ENCODE measurements at places on chromosomes 12 and 14.

GRCh38 chr12:109875572-109876131 is 4.7 kb downstream of the GLTP start:
- DNase-seq: no peak

DNA sequence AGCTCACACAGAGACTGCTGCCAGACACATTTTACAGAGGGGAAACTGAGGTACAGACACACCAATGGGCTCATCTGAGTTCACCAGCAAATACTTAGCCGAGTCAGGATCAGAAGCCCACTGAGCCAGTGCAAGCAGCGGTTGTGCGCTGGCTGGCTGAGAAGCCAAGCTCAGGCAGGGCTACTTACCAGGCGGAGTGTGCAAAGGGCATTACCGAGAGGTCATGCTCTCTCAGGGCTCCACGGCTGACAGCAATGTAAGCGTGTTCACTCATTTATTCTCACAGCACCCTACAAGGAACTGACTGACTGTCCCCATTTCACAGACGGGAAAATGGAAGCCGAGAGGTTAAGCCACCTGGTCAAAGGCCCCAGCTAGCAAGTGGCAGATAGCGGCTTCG is 63.7 kb downstream of the RFLNA start:
- no peak for DNase-seq

DNA sequence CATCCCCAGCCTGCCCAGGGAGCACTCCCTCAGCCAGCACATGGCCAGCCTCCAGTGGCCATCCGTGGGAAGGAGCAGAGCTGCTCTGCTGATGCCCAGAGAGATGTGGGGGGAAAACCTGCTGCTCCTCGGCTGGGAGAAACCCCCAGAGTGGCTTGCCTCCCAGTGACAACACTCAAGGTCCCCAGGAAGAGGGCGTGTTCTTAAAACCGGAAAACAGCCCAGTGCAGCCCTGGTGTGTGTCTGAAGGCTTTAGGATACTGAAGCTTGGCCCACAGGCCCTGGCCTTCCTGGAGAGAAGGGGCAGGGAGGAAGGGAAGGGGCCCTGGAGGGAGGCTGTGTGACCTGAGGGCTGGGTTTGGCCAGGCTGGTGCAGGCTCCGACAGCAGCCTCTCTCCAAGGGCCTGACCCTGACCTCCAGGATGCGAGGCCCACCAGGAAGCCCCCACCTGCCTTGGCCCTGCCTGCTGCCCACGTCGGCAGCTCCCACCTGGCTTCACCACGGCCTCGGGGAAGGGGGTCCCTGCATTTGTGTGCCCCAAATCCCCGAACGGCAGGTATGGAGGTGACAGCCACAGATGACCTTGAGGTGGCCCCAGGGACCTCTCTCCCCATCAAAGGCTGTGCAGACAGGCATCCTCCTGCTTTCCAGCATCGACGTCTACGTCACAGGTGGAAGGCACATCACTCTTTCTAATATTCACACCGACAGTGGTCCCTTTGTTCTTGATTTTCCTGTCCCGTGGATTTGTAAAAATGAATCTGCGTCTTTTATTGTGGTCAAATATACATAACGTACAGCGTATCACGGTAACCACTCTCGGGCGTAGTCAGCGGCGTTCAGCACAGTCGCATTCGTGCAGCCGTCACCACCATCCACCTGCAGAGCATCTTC is 190.0 kb upstream of the C14orf180 start:
- DNase-seq: no peak

GRCh38 chr12:45050751-45051571 is at the start of gene DBX2:
Gene DBX2 (minus strand): TSS chr12:45051099. CDS start chr12:45050927, 172 bp downstream.
- DNase-seq: no peak

DNA sequence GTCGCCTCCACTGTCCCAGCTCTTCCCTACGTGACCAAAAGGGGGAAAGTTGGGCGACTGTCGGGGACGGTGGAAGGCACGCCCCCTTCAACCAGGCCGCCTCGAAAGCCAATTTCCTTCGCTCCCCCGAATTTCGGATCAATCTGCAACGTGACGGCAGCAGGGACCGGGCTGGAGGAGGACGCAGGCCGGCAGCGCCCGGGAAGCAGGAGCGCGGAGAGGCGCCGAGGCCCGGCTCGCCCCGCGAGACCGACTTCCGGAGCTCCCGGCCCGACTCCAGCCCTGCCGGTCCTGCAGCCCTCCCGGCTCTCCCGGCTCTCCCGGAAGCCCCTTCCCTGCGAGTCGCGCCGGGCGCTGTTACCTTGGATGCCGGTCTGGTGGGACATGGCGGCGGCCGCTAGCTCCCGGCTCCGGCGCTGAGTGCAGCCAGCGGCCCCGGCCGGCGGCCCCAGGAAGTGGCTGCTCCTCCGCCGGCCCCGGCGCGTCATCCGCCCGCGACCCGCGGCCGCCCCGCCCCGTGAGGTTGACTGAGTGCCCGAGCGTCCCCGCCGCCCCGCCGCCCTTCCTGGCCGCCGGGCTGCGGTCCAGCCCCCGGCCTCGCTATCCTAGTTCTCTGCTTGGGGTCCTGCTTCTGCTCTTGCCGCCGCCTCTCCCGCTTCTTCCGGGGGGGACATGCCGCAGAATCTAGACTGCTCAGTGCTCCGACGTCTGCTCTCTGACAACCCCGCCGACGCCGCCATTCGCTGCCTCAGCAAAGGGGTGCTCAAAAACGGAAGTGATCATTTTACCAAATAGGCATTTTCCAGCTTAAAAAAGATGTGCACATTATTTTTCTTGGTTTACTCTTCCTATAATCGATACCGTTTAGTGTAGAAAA is at the start of gene TWF1:
Gene TWF1 (minus strand): TSS at position 458 of the 877 bp plus-strand sequence. CDS start 72 bp downstream, at position 386.
- peak; percentile 87 for DNase-seq

DNA sequence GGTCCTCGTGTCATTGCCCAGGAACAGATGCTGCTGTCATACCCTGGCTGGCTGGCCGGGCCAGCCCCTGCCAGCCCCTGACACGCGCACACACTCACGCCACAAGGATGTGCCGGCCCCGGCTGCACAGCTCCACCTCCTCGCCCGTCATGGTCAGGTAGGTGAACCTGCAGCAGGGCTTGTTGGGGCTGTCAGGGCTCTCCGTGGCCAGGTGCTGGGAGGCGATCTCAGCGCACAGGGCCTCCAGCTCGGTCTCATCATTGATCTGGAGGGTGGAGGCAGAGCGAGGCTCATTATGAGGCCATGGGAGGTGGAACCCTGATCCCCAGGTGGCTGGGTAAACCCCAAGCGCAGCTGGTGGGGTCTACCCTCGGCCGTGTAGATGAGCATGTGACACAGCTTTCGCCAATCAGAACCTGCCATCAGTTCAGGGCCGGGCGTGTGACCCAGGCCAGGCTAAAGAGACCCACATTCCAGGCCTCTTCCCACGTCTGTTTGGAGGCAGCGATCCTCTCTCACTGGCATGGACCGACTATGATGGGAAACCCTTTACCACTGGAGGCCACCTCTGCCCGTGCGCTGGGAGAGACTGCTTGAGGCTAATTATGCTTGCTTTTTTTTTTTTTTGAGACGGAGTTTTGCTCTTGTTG is 38.8 kb downstream of the TRAFD1 start:
- DNase-seq: no peak

DNA sequence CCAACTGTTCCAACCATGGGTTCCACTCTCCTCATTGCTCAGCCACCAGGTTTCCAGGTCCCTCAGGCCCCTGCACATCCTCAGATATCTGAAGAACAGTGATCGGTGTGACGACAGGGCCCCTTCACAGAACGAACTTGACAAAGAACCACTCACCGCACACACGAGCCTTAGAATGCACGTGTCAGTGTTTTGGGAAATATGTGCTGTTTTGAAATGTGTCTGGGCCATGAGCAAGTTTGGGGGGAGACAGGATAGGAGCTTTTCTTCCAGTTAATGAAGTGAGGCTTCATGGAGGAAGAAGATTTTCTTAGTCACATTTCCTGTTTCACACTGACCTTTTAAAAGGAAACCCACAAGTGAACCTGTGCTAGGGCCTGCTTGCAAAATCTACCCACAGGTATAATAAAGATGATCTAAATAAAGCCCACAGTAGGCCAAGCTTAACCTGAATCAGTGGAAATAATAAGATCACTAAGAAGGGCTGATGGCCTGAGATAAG is 58.6 kb downstream of the ZFP36L1 start:
- no peak for DNase-seq

DNA sequence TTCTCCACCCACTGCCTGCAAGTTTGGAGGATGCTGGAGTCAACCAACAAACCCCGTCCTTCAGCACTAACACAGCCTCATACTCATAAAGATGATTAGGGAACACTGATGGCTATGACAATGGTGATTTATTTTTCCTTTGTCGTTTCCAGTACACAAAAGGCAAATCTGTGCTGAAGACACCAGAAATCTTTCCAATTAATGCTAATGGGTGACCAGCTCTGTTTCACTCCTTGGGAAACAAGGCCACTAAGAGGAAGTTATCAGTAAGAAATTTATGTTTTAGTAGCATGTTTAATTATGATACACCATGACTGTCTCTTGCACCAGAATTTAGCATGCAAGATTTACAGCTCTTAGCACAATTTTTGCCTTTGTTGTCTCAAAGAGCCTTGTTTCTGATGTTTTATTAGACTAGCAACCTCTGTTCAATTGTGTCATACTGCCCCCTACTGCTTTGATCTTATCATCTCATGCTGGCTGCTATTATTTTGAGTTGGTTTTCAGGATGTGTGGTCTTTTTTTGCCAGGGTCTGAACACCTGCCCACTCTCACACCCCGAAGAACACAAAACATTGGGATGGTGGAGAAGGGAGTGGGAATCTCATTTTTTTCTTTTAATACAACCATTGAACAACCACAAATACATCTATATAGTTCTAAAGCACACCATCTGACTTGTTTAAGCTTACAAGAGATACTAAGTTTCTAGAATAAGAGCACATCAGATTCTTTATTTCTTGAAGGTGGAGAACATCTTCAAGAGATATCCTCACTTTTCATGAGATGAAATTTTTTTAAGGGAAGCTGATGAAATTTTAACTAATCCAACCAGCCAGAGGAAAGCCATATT is 160.9 kb downstream of the SPTSSA start:
- DNase-seq: no peak

- peak; percentile 53 for DNase-seq
Measured at GRCh38 chr12:96258104-96258961, 64.2 kb downstream of the ELK3 start.

DNA sequence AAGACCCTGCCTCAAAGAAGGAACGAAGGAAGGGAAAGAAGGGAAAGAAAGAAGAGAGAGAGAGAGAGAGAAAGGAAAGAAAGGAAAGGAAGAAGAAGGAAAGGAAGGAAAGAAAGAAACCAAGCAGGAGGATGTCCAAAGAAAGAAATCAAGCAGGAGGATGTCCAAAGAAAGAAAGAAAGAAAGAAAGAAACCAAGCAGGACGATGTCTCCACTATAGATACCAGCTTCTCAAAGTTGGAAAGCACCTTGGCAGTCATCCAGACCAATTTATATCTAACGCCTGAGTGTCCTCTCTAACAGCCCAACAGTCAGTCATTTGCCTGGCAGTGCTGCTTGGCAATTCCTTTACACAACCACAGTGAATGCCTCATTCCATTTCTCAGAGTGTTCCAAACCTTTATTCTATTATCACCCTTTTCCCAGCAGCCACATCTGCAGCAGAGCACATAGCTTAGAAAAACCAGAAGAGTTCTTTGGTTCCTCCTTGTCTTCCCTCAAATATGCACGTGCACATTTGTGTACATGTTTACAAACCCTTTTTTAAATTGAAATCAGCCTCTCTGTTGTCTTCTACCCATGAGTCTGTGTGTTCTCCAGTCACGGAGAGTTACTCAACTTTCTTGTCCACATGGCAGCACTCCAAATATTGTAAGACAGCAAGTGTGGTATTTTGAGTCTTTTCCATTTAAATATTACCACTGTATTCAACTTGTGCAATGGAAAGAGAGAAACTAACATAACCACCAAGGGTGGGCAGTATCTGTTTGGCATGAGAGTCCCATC is 138.4 kb downstream of the STXBP6 start:
- DNase-seq: no peak

DNA sequence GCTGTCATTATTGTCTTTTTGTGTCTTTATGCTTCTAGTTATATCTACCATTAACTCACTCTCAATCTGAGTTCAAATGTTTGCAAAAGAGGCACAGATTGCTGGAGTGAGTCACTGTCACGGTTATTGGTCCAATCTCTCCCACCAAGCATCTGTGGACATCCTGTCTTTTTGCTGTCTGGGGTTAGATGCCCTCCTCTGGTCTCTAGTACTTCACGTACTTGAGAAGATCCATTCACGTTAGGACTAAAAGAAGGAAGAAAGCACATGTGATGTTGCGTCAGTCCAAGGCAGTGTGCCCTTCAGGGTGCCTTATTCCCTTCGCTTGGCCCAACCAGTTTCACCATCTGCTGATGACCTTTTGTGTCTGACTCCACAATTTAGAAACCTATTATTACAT is 72.3 kb upstream of the STXBP6 start:
- DNase-seq: no peak

DNA sequence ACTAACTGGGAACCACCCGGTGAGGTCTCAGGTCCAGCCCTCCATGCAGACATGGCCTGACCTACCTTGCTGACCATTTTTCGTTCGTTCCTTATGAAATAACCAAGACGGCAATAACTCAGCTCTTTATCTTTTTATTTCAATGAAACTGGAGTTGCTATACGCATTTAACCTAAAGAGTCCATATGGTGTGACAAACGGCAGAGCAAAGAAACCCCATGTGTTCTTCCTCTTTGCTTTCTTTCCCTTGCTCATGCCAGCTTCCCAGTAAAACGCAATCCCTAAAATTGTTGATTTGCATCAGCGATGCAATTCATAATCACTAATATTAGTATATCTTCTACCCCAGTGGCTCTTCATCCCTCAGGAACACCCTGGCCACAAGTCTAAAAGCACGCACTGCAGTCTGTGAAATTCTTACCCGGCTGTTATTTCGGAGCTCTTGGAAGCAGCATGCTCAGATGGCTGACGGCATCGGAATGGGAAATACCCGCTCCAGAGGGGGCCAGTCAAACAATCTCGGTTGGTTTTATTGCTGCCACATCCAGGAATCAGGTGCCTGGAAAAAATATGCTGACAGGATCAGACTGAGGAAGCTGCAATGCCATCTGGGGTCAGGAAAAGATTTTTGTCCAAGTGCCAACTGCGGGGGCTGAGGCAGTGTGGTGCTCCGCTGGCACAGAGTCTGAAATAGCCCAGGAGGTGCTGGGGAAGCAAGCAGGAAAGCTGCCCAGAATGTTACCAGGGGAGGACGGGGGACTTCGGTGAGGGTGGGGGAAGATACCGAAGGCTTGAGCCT is 28.2 kb upstream of the KCNA1 start:
- DNase-seq: peak; percentile 88

- DNase-seq: no peak
Measured at GRCh38 chr14:22390195-22390594, 198.8 kb downstream of the DAD1 start.
